Stimulated activated CD4-positive, alpha-beta T cell treated with anti-CD3 and anti-CD28 coated beads, Interleukin-4, amount 100 ng/mL, for 24 hours (primary cell): ENCODE measurements at places on chromosomes 13 and 19.
A peak's percentile ranks its signal among the peaks of the same experiment; 100 is the strongest.

DNA sequence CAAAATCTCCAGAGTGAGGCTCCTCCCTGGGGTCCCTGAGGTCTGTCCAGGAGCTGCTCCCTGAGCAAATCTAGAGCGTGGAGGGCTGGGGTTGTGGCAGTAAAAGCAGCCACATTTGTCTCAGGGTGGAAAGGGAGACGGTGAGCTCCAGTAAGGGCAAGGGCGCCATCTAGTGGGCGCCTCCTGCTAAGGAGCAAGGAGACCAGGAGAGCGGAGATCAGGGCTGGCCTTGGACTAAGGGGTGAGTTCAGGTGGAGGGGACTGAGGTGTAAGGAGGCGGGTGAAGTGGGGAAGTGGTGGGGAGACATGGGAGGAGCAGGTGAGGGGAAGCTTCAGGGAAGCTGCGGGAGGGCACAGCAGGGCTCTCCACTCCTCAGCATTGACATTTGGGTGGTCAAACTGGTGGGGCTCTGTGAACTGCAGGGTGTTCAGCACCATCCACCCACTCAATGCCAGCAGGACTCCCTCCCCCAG lies 5.3 kb upstream of the CEACAM21 start:
- DNase-seq, result peak; percentile 89

DNA sequence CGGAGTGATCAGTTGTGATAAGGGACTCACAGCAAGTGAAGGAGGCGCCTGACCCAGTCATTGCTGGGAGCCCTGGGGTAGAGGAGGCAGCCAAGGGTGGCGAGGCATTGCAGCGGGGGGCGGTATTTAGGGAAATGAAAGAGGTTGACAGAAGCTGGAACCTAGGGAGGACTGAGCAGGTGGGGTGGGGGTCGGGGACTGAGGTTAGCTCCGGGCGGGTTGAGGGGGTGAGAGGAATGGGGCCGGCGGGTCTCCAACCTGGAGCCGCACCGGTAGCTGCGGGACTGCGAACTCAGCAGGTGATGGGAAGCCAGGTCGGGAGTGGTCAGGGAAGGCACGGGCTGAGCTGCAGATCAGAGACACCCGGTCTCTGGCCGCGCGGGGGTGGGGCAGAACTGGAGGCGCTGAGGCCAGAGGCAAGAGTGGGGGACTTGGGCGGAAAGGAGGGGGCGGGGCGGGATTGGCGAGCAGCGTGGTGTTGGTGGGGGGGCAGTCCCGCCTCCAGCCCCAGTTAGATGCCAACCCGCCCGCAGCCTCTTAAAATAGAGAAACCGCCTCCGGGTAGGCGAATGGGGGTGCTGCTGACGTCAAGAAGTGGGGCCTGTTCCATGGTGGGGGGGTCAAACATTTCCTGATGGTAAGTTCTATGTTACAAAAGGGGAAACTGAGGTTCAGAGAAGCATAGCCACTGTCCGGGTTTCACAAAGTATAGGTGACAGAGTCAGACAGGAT lies 1.5 kb downstream of the MAST3 start:
- DNase-seq, result no peak

DNA sequence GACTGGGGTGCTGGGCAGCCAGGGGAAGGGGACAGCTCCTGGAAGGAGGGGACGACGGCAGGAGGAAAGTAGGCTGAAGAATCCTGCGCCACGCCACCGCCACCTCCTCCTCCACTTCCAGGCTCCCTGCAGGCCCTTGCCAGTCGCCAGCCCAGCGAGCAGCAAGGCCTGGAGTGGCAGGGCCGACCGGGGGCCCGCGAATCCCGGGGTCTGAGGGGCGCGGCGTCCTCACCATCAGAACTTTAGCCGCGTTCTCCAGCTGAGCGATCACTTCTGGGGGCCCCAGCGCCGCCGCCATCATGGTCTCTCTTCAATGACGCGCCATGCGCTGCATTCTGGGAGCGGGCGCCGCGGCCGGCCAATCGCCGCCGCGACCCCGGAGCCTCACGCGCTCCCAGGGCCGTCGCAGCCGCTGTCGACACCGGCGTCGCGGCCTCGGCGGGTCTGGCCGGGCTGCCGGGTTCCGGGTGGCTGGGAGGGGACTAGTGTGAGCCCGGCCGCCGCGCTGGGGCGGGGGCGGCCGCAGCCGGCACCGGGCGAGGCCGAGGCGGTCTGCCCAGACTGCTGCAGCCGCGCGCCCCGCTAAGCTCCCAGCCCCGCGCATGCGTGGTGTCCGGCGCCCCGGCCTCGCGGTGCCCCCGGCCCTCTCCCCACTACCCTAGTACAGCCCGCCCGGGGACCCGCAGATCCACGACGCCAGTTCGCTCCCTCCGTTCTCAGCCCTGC lies at the start of gene XPO4:
TSS of gene XPO4 (minus strand) at position 309 of the 726 bp plus-strand sequence. CDS start at position 301, 8 bp downstream.
- peak; percentile 79 for DNase-seq

GRCh38 chr13:111882351-111882750 lies 184.6 kb upstream of the SOX1 start:
- DNase-seq, result no peak

- DNase-seq, result no peak
Observed at GRCh38 chr13:42981317-42981716, 10.7 kb downstream of the EPSTI1 start.

DNA sequence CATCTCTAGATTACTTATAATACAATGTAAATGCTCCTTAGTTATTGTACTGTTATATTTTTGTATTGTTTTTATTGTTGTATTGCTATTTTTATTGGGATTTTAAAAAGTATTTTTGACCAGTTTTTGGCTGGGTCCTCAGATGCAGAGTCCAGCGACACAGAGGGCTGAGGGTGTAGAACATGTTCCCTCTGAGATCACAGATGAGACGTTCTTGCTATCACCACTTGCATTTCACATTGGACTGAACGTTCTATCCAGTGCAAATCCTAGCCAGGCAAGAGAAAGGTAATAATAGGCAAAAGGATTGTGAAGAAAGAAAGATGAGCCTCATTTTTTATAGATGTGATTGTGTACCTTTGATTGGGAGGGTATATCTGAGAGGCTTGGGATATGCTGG lies 15.0 kb downstream of the ZSCAN5A start:
- no peak for DNase-seq

GRCh38 chr13:59210543-59210942 lies 953.2 kb downstream of the DIAPH3 start:
- DNase-seq, result no peak

- no peak for DNase-seq
Observed at GRCh38 chr13:53694814-53695532, 666.4 kb downstream of the OLFM4 start.

GRCh38 chr19:52142001-52142595 lies 2.4 kb upstream of the ZNF616 start:
- DNase-seq, result no peak

- peak; percentile 55 for DNase-seq
Observed at GRCh38 chr19:18009412-18010066, 1.6 kb downstream of the ARRDC2 start.

DNA sequence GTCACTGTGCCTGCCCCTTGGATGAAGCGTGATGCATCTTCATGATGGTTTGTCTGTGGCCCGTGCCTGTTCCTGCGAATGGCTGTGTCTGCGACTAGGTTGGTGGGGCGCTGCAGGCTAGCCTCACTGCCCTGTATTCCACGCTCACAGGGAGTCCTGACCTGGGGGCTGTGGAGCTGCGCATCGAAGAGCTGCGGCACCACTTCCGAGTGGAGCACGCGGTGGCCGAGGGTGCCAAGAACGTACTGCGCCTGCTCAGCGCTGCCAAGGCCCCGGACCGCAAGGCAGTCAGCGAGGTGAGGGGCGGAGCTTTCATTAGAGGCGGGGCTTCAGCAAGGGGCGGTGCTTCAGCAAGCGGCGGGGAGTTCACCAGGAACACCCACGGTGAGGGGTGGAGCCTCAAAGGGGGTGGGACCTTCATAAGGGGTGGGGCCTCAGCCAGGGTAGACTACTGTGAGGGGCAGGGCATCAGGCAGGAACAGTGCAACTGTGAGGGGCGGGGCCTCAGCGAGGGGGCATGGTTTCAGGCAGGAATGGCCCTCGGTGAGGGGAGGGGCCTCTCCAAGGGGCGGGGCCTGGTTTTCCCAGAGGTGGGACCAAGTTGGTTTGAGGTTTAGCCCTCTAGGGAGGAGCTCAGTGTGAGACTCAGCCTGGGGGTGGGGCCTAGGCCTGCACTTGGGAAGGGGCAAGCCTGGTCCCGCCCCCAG lies 17.2 kb downstream of the PKN1 start:
- peak; percentile 71 for DNase-seq

DNA sequence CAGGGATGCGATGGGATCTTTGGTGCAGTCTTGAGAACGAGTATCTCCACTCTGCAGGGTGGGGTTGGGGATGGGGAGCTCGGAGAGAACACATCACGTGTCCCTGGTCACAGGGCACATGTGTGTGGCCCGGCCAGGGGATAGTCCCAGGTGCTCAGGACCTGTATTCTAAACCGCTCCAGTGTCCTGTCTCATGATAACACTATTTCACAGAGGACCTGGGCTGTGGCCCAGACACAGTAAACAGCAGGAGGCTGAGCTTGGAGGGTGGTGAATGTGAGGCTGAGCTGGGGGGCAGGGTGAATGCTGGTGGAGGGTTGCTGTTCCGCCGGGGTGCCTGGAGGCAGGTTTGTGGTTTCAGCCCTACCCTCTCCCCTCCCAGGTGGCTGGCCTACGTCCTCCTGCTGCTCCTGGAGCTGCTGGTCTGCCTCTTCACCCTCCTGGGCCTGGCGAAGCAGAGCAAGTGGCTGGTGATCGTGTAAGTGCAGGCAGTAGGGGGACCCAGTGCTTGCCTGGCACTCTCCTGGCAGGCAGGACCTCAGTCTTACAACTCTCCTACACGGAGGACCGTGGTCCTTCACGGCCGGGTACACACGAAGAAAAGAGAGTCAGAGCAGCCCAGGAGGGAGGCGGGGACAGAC lies 11.1 kb downstream of the TTYH1 start:
- DNase-seq, result no peak

DNA sequence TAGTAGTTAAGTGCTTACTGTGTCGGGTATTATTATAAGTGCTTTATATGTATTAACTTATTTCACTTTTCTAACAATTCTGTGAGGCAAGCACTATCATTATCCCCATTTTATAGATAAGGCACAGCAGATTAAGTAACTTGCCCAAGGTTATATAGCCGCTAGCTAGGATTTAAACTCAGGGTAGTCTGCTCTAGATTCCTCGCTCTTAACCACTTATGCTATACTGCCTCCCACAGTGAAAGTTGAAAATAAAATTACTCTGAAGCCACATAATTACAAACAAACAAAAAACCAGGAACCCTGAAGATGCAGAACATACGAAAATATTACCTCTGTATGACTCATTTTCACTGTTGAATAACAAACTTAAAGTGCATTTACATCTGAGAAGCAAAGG lies 3.9 kb downstream of the TEX30 start:
- DNase-seq, result no peak

DNA sequence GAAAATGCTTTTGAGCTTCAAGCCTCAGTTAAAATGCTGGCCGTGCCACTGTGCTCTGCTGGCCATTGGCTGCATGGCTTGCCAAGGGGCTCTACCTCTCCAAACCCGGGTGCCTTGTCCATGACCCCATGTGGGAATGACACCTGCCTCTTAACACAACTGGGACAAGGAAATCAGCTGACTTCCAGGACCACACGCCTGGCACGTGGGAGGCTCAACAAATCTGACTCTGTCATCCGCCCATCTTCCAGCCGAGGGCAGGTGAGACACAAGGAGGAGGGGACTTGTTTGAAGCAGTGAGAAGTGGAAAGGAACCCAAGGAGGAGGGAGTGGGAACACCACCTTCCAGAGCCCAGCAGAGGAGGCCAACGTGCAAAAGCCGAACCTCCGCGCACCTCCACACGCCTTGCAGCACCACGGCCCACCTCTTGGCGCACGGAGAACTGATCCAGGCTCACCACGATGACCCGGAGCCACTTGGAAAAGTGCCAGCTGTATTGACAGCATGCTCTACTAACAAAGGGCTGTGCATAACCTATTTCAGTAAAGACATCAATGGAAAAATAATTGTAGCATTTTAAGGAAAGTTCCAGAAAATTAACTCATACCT lies 38.3 kb downstream of the COL4A1 start:
- no peak for DNase-seq

DNA sequence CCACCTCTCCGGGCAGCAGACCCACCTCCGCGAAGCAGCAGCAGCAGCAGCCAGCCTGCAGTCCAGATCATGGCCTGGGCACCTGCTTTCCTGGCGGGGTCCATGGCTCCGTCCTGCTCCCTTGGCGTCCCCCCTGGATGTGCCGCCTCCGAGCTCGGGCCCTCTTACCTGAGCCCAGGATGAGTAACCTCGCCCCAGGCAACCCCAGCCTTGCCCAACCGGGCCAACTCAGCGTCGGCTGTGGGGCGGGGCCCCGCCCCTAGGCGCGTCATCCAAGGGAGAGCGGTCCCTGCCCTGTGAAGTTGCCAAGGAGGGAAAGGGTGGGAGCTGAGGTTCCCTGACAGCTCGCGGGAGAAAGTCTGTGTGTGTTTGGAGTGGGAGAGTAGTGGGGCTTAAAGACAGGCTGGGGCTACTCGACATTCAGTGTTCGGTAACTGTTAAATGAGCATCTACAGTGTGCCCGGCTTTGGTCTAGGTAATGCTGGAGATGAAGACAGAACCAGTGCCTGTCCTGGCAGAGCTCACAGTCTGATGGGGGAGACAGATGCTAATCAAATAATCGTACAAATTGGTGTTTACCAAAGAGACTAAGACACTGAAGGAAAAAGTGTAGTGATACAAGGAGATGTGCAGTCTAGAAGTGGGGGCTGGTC lies at the start of gene LYPD3:
TSS of gene LYPD3 (minus strand) at position 141 of the 653 bp plus-strand sequence. CDS start at position 104, 37 bp downstream.
- DNase-seq, result no peak

DNA sequence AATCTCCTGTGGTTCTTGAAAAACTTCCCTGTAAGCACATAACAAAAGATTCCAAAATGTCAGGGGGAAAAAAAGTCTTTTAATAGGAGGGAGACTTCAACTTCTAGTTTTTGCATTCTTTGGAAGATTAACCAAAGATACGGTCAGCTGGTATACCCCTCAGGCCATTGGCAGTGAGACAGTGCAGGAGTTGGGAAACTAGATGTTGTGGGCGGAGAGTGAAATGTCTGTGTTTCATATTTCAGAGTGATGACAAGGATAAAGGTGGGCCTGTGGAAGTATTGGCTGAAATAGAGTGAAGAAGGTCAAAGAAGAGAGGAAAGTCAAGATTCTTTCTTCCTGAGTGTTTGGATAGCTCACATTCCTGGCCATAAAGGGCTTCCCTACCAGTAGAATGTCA lies 40.8 kb downstream of the CYP2B6 start:
- DNase-seq, result no peak

DNA sequence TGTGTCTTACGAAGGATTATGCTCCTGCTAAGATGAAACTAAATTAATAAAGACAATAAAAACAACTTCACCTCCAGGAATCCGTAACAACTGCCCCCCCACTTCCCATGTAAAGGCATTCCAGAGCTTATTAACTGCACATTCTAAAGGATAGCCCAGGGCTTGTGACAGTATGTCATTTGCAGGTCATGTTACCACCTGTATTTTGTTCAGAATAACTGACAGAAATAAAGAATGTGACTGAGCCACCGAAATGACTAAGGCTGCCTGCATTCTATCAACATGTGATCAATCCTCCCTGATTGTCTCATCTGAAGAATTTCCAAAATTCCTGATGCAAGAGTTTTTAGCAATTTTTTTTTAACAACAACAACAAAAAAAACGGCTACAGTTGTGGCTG lies 117.2 kb downstream of the MIPEP start:
- no peak for DNase-seq
